CD4-positive, alpha-beta T cell treated with Interleukin-17A for 1 hour (primary cell): ENCODE measurements at places on chromosomes 1 and 21.
A peak's percentile ranks its signal among the peaks of the same experiment; 100 is the strongest.

DNA sequence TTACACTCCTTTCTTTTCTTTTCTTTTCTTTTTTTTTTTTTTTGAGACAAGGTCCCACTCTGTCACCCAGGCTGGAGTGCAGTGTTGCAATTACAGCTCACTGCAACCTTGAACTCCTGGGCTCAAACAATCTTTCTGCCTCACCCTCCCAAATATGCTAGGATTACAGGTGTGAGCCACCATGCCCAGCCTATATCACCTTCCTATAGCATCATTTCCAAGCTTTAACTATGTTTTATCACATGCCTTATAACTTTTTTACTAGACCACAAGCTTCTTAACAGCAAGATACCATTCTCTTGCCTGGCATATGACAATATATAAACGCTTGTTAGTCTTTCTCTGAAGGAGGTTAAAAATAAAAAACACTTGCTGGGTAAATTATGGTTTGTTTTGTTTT lies 55.3 kb upstream of the MUTYH start:
- no peak for DNase-seq

DNA sequence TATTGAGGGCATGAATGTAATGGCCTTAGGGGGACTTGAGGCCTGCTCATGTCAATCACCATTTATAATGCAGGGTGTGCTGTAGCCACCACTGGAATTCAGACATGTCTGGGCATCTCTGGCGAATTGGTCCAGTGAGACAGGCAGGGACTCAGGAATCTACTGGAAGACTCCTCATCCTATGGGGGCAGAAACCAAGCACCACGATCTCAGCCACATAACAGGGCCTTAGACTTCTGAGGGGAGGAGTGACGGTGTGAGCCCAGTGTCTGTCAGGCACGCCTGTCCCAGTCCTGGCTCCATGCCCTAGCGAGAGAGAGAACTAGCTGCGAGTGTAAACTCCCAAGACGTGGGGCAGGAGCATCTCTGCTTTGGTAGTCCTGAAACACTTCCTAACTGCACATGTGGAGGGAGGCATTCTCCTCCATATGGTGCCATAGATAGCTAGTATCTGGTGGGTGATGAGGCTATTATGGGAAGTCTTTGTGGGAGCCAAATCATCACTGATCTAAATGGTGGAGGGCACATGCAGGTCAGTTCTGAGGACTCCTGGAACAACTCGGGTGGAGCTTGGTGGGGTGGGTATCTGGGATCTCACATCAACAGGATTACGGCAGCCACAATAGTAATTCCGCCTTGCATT lies 29.8 kb upstream of the KIAA0040 start:
- DNase-seq: no peak

GRCh38 chr1:2439369-2439768 lies 27.0 kb upstream of the PEX10 start:
- DNase-seq: no peak

DNA sequence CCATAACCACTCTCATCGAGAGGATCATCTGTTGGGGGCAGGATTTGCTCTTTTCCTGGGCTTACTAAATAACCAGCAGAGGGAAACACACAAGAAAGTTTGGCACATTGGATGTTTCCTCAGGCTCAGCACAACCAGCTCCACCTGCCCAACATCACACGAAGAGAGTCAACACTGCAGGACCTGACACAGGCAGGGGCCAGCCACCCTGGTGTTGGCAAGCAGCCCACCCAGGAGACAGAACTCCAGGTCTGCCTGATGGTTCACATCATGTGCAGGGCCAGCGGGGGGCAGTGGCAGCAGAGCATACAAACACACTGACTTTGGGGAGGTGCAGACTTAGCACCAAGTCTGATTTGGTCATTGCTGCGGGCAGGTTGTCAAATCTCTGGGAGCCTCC lies 182.3 kb upstream of the GALNT2 start:
- DNase-seq: no peak

GRCh38 chr1:31762726-31763670 lies 1.1 kb downstream of the ADGRB2 start:
- peak; percentile 77 for DNase-seq

DNA sequence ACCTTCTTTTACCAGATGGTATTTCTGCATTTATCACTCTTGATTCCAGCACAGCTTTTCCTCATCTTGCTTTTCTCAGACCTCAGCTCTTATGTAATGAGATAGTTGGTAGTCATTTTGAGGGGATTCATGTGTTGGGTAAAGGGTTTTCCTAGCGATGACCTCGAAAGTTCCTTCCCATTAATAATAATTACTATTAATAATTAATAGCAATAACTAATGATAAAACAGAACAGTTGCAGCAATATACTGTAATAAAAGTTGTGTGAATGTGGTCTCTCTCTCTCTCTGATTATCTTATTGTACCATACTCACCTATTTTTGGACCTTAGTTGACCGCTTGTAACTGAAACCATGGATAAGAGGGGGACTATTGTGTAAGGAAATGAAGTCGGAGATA lies 14.2 kb downstream of the CAMTA1 start:
- DNase-seq: no peak

DNA sequence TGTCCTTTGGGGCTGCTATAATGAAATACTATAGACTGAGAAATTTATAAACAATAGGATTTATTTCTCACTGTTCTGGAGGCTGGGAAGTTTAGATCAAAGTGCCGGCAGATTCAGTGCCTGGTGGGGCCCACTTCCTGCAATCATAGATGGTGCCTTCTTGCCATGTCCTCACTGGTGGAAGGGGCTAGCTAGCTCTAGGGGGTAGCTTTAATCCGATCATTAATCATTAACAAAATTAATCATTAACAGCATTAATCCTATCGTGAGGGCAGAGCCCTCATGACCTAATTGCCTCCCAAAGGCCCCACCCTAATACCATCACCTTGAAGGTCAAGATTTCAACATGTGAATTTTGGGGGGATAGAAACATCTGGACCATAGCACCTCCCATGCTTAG lies 124.3 kb downstream of the TRABD2B start:
- no peak for DNase-seq

- no peak for DNase-seq
Measured at GRCh38 chr1:100627936-100628335, 90.0 kb downstream of the GPR88 start.

DNA sequence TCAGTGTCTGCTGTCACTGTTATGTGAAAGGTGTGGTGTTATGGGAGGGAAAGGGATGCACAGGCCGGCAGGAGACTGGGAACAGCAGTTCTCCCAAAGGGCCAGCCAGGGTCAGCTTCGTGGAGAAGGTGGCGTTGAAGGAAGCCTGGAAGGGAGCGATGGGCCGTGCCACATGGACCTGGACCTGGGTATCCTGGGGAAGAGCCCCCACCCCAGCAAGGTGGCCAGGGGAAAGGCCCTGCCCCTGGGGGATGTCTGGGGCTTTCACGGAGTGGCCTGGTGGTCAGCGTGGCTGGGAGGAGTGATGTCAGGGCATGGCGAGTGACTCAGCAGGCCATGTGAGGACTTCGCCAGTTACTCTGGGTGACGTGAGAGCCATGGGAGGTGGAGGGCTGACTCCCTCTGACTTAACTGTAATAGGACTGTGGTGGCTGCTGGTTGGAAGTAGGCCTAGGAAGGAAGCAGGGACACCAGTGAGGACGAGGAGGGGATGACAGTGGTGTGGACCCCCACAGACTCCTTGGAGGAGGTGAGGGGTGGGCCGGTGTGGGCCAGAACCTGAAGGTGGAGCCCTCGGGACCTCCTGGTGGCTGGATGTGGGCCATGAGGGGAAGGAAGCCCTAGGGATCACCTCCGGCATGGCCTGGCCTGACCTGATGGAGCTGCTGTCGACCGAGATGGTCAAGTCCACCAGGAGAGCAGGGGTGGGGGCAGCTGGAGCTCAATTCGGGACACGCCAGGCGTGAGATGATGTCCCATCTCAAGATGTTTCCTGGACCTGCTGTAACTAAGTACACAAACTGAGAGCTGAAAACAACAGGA lies 54.5 kb downstream of the BACE2 start:
- no peak for DNase-seq

GRCh38 chr21:41366522-41367151 lies 4.8 kb downstream of the MX2 start:
- DNase-seq: peak; percentile 22

DNA sequence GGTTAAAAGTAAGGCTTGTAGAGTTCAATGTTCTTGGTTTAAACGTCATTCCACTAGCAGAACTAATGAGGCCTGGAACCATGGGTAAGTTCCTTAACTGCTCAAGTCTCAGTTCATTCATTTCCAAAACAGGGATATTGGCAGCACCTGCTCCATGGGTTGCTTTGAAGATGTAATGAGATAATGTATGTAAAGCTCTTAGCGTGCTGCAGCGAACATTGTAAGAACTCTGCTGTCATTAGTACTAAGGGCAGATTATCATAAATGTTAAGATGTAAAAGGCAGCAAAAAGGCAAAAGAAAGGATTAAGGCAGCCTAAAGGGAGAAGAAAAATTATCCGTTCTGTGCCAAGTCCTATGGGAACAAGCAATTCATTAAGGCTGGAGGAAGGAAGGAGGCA lies 129.1 kb upstream of the NGF start:
- no peak for DNase-seq

- no peak for DNase-seq
Measured at GRCh38 chr1:156616463-156616862, 2.8 kb upstream of the HAPLN2 start.

DNA sequence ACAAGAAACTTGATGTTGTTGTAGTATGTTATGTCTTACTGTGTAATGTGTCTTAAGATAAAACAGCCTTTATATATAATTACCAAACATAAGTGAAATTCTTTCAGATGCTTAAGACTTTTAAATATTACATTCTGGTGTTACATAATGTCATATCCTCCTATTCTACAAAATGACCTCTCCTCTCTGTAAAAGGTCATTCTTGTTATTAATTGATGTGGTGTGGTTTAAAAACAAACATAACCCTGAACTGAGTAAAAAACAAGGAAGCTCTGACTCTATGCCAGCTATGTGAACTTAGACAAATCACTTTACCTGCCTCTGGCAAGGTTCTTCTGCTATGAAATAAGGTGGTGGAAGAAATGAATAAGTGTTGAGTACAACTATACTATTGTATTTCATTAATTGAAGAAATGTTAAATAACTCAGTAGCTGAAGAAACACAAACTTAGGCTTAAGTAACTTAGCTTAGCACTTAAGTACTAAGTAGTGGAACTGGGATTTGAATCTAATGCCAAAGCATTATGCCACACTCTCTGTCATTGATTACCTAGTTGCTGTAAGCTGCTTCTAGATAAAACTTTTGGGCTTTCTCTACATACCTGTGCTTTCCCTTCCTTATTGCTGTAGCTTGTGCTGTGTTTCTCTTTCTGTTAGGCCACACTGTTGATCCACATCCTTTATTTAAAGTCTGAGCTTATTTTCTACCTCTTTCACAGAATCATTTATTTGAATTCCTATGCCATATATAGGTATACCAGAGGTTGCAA lies 859 bp upstream of the ANGPTL1 start:
- DNase-seq: no peak

- no peak for DNase-seq
Measured at GRCh38 chr1:117008656-117009055, 7.1 kb downstream of the CD101 start.
